Nephron progenitor cell (in vitro differentiated cells): ENCODE measurements at places on chromosomes 13 and 19.

- DNase-seq = peak; percentile 13
Measured at GRCh38 chr13:27965343-27965739, 3.8 kb downstream of the CDX2 start.

GRCh38 chr13:108190897-108191296 lies 24.4 kb downstream of the LIG4 start:
- no peak for DNase-seq

GRCh38 chr13:39760521-39760920 lies 105.1 kb downstream of the COG6 start:
- DNase-seq = no peak

DNA sequence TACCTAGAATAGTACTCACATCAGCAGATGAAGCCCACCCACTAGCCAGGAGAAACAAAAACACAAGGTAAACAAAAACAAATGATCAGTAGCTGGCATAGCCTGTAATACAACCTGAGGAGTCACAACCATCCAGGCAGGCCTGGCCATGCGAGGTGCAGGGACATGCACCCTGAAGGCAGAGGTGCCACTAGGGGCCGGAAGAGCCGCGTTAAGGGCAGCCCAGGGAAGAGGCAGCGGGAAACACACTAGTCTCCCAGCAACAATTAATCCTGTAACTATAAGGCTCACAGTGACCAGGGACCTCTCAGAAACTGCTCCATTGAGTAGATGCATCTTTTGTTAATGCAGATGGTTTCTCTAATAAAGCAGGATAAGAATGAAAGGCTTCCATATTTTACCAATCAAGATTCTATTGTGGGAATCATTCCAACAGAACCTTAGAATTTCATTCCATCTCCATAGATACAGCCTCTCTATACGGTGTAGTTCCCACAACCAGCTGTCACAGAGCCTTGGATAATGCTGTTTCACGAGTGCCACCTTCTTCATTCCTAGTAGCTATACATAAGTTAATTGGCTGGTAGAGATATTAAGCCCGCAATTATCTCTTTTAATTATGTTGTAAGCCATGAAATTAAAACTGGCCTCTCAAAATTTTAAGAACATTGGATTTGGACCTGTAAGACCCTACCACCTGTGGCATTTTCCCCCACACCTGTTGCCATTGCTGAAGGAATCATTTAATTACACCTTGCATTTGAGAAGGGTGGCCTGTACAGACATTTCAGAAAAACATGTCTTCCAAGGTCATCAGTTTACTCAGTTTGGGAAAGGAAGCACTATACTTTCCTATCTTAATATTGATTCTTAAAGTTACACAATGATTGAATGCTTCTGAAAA lies 28.7 kb downstream of the ANKRD10 start:
- DNase-seq = no peak

- DNase-seq = no peak
Measured at GRCh38 chr19:17648097-17648660, 40.0 kb downstream of the UNC13A start.

DNA sequence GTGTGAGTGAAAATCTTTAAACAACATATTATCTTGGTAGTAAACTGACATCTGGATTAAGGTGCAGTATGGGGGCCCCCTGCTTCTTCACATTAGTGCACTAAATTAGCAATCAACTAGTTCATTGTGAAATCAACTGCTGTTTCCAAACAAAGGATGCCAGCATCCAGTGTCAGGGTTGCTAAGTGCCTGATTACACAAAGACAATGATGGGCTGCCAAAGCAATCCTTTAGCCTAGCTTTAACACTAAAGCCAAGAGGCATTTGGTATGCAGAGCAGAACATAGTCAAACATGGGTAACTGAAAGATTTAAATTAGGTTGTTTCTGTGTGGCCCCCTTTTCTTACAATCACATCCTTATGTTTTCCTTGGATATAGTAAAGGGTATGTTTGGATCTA lies 543.1 kb upstream of the SLITRK5 start:
- DNase-seq = no peak

- no peak for DNase-seq
Measured at GRCh38 chr13:43924549-43925245, 45.0 kb downstream of the LACC1 start.

GRCh38 chr13:43205416-43205815 lies 182.0 kb downstream of the DNAJC15 start:
- DNase-seq = no peak

- DNase-seq = no peak
Measured at GRCh38 chr13:80047406-80047805, 293.5 kb downstream of the SPRY2 start.

DNA sequence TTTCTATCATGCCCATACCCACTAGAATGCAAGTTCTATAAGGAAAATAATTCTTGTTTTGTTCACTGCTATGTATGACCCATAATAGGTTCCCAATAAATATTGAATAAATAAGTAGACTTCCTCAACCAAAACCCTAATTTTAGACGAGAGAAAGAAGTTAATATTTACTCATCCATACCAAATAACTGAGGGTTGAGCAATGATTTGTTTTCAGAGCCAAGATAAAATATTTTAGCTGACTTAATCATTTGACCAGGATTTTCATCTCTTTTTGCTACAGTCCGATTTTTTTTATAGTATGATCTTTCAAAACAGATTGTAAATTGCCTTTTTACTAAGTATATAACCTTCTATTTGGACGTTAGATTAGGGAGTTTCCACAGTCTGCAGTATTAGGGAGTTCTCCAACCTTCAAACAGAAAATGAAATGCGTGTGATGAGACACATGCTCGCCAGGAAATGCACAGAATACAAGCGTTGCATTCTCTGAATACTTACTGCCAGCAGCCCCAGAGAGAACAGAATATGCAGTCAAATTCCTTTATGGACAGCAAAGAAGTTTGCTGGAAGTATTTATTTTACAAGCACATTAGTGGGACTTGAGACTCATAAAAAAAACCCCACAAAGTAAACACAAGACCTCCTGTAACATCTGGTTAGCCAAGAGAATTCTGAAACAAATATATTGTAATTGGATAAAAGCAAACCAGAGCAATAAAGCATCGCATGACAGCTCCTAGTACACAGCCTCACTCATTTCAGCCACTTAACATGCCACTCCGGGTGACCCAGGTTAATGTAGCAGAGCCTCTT lies 230.0 kb downstream of the MYO16 start:
- DNase-seq = no peak

DNA sequence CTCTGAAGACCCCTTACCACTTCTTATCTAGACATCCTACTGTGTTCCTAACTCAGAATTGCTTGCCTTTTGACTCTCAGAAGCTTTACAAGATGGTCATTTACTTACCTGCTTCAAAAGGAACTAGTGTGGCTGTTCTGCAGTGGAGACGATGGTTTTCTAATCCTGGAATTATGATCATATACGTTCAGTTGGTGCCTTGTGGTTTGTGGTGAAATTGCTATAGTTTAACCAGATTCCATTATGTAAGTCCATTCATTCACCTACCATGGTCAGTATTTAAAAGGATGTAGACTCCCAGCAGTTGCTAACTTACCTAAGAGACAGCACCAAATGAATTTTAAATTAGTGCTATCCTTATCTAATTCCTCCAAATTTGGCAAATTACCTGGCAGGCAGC lies 210.9 kb downstream of the SHISA2 start:
- no peak for DNase-seq

- no peak for DNase-seq
Measured at GRCh38 chr13:67033170-67033569, 197.0 kb downstream of the PCDH9 start.

DNA sequence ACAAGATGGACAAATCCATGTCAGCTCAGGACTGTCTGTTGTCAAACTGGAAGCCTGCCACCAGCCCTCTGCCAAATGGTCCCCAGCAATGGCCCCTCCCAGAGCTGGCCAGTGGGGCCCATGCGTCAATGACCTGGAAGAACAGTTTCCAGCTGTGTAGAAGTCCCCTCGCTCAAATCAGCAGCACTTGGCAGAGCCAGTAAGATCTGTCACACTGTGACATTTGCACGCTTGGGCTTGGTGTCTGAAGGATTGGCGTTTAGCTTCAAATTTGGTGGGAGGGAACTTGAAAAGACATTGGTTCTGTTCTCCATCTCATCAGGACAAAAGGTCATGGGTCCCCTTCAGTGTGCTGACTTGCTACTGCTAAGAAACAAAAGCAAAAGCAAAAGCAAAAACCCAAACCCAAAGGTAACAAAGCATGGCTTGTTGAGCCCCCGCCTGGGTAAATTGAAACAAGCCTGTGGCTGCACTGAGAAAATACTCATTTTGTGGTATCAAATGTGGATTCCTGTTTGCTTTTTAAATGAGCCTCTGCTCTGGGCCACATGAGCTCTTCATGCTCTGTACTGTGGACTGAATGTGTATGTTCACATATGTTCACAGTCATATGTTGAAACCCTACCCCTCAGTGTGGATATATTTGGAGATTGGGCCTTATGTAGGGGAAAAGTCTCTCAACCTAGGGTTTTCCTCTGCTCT lies 253.6 kb upstream of the MAB21L1 start:
- no peak for DNase-seq

GRCh38 chr19:50713556-50714236 lies 5.9 kb downstream of the SHANK1 start:
- no peak for DNase-seq

- no peak for DNase-seq
Measured at GRCh38 chr13:61684976-61685681, 269.5 kb upstream of the PCDH20 start.

DNA sequence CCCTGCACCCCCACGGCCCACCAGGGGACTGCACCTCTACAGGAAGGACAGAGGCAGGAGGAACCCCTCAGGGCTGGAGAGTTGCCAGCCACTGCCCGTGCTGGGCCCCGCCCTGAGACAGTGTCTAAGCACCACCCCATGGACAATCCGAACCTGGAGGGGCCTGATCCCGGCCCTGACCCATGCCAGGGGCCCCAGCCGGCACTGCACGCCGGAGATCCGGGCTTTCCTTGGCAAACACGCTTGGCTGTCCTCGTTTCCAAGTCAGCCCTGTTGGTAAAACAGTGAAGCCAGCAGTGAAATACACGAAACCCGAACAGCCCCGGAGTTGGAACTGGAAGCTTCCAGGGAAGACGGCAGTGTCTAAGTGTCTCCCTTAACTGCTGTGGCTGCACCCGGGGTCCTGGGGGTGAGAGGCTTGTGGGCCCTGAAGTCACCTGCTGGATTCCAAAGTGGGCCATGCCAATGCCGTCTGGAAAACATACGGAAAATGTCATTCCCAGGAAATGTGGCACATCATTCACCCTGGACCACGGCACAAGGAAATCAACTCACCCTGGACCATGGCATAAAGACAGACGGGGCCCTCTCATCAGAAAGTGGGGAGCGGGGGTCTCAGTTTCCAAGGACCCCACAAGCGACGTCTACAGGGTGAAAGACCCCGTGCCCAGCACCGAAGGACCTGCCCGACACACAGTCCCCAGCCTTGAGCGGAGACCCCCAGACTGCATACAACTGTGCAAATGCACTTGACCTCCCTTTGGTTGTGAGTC lies 30.9 kb downstream of the RASA3 start:
- DNase-seq = peak; percentile 5
